ENCODE measurements at places on chromosomes 1 and 21.

- no peak for DNase-seq
Observed at GRCh38 chr1:224543453-224543852, 72.7 kb upstream of the CNIH3 start.

DNA sequence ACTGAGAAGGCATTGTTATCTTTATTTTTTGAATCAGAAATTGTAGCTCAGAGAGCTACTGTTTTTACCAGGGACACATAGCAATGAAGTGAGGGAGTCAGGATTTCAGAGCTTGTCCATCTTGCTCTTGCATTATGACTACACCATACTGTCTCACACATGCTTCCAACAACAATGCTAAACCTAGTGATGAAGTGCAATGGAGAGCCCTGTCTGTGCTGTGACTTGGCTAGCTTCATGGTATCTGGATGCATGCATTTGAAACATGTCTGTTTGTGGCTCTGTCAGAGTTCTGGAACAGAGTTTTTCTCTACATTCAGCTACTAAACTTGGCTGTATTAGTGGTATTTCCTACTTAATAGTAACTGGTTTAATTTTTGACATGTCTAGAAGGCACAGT is 7.0 kb downstream of the PLPPR4 start:
- DNase-seq, result no peak

DNA sequence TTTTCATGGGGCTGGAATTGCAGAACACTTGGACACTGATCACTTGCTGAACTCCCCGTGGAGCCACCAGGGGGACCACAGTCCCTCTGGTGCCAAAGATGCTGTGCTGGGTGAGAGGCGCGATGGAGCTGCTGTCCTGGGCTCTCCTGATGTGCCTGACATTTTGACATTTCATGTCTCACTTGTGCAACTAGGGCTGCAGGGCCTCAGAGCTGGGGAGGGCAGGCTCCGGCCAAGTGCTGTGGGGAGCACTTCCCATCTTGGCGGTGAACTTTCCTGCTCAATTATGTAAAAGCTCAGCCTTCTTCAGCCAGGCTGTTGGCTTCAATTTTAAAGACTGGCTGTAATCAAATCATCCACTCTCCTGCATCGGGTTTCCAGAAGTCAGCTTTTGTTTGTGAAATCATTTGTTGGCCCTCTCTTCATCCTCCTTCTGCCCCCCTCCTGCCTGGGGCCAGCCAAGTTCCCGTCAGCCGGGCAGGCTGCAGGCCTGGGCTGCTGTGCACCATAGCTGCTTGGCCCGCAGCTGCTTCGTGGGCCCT is 36.8 kb downstream of the KCNAB2 start:
- no peak for DNase-seq

DNA sequence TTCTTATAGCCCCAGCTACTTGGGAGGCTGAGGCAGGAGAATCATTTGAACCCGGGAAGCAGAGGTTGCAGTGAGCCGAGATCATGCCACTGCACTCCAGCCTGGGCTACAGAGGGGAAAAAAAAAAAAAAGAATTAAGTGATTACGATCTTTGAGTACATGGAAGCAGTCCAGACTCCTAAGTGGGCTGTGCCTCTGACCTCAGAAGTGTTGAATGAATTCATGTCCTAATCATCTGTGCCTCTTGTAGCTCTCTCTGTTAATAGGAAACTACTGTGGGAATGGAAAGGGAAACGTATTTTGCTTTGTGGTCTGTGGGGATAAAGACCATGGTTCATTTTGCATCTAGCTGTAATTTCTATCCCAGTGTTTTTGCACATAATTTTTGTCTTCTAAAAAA is 8.4 kb upstream of the IVNS1ABP start:
- DNase-seq, result no peak

DNA sequence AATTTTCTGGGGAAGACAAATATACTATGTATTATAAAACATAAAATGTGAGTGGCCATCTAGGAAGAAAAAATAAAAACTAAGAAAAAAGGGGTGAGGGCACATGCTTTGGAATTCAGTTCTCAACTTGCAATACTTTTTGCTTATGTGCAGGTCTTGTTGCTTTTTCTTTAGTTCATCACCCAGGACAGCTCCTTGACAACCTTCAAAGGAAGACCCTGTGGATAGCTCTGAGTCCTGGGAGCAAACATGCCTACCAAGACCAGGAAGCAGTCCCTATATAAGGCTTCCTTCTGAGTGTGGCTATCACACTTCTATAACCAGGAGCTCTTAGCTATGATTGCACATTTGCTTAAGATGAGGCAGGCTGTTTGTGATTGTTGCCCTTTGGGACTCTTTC is 78.0 kb downstream of the WDR64 start:
- no peak for DNase-seq

GRCh38 chr1:184567637-184568036 is 180.8 kb downstream of the C1orf21 start:
- DNase-seq, result no peak

DNA sequence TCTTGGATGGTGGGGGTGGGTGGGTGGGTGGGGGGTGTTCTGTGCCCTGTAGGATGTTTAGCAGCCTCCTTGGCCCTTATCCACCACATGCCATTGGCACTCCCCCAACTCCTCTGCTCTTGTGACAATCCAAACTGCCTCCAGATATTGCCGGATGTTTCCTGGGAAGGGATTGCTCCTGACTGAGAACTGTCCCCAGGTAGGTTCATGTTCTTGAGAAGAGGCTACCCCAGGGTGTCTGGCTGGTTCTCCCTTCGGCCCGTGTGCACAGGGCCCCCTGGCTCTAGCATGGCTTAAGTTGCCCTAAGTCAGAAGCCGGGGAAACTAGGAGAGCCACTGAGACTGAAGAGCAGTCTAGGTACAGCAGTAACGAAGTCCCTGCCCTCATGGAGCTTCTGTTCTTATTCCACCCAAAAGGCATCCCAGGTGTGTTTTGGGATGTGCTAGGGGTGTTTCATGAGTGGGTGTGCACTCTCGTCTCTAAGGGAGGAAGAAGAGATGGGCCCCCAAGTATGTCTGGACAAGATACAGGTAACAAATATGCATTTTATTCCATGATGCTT is 19.8 kb upstream of the THRAP3 start:
- DNase-seq, result no peak

GRCh38 chr1:178161516-178161915 is 67.6 kb downstream of the RASAL2 start:
- DNase-seq, result no peak

GRCh38 chr1:229048896-229049295 is 222.0 kb upstream of the RAB4A start:
- no peak for DNase-seq

GRCh38 chr1:110490791-110491451 is 28.1 kb downstream of the KCNA10 start:
- no peak for DNase-seq

DNA sequence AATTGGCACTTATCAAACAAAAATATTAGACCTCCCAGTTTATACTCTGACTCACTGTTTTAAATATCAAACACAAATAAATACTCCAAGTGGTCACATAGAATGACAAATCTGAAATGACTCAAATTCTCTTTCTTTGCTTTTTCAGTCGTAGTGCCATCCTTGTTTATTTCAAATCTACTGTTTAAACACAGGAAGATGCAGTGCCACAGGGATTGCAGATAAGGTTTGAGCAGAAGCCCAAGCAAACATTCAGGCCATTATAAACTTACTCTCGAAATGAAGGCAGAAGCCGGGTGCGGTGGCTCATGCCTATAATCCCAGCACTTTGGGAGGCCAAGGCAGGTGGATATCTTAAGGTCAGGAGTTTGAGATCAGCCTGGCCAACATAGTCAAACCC is 255.4 kb upstream of the PLXNA2 start:
- no peak for DNase-seq
